ENCODE measurements at places on chromosomes 13 and 19. TPM values are rescaled to one million over a fixed set of nuclear protein-coding genes. Genes with fewer than 3 reads are reported as not detected.

DNA sequence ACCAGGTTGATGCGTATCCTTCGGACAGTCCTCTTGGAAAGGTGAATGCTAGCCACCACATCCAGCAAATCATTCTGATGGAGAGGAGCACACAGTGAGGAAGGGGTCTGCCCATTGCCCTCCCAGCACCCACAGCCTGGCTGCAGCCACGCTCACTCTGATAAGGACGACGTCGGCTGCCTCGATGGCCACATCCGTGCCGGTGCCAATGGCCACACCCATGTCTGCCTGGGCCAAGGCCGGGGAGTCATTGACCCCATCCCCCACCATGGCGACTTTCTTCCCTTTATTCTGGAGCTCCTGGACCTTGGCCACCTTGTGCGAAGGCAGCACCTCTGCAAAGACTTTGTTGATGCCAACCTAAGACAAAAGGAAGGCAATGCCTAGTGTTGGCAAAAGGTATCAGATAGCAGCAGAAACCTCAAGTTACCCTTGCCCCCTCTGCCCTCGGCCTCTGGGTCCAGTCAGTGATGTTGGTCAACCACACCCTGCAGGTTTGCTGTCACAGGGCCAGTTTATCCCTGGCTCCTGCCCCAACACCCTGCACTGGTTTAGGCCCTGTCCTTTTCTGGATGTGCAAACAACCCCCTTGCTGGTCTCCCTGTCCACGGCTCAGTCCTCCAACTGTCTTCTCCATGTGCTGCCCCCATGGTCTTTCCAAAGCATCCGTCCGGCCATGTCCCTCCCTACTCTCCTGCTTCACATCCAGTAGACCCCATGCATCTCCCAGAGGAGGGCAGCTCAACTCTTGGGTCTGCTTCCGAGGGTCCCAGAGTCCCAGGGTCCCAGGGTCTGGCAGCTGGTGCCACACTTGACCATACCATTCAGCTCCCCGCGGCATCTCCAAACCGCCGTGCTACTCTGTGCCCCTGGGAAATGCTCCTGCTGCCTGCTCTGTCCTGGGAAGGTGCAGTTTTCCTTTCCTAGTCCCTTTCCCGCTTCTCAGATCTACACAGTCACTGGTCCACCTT is 73.6 kb downstream of the ATP7B start:
- DNase-seq: no peak

DNA sequence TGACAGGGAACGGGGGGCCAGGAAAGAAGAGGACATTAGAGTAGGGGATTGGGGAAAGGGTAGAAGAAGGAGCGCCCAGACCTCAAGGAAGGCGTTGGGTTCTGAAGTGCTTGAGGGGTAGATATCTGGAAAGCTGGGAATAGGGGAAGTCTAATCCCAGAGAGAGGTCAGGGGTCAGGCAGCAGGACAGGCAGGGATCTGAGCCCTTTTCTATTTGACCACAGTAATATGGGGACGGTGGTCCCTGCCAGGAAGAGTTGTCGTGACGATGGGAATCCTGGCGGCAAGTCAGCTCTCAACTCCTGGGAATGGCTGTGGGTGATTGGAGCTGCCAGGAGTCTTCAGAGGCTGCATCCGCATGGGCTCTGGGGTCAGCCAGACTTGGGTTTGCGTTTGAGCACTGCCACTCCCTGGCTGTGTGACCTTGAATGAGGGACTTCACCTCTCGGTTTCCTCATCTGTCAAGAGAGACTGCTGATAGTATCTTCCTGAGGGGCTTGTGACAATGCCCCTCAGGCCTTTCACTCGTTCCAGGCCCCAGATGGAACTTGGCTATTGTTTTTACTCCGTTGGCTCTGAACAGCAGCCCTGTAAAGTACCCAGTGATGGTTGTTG is 1.3 kb downstream of the AP2A1 start:
- no peak for DNase-seq

DNA sequence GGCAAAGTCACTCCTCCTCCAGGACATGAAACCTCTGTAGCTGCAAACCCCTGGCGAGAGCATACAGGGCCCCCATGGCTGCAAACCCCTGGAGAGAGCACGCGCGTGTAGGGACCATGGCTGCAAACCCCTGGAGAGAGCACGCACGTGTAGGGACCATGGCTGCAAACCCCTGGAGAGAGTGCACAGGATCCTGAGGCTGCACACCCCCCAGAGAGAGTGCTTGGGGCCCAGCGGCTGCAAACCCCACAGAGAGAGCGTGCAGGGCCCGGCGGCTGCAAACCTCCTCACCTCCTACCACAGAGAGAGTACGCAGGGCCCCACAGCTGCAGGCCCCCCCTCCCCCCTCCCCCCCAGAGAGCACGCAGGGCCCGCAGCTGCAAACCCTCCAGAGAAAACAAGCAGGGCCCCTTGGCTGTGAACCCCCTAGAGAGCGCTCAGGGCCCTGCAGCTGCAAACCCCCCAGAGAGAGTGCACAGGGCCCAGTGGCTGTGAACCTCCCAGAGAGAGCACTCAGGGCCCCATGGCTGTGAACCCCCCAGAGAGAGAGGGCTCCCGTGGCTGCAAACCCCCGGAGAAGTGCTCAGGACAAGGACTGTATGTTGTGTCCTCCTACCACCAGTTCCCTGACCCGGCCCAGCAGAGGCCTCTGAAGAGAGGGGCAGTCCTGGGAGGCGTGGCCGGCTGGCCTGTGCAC is 7.3 kb downstream of the ADPRHL1 start:
- DNase-seq: no peak

Gene GRK1
- total RNA-seq: not detected

Gene SMIM44
- total RNA-seq: not detected

- no peak for DNase-seq
These were observed 8.1 kb upstream of the MRPS31 start for GRCh38 chr13:40779049-40779448.

Gene TEX30
- total RNA-seq: 15.3 TPM

Gene NALCN
- 6.4 TPM for total RNA-seq

DNA sequence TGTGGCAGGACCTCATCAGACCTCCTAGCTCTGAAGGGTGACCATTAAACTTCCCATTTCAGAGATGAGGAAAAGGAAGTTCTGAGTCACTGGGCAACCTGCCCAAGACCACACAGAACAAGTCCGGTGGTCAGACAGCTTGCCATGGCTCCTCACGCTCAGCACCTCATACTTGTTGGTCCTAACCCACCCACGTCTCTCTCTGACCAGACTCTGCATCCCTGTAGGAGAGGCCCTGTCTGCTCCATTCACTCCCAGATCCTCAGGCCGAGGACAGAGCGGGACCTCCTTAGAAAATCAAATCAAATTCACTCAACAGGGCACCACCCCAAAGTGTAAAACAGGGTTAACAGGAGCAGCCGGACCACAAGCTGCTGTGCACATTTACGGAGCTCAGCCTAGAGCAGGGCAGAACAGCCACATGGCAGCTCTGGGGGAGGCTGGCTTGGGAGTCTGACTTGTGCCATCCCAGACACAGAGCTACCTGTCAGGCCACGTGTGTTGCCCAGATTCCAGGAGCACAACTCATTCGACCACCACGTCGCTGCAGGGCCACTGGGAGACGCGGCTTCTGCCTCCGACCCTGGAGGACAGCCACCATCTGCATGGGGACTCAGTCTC is 1.7 kb downstream of the MIER2 start:
- peak; percentile 82 for DNase-seq

- no peak for DNase-seq
These were observed 527.5 kb upstream of the NBEA start for GRCh38 chr13:34414616-34415015.

GRCh38 chr13:40344270-40345148 is 321.9 kb downstream of the FOXO1 start:
- DNase-seq: no peak

DNA sequence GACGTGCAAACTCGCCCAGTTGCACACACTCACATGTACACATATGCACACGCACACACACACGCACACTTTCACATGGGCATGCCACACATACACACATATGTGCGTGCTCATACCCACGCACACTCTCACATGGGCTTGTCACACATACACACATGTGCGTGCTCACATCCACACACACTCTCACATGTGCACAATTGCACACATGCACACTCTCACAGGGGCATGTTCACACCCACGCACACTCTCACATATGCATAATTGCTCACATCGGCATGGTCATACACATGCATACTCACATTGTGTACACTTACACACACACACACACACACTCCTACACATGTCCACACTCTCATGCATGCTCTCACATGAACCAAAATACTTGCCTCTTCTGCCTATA is 32.8 kb upstream of the PEPD start:
- no peak for DNase-seq

Gene CCDC159
- 10.3 TPM for total RNA-seq

DNA sequence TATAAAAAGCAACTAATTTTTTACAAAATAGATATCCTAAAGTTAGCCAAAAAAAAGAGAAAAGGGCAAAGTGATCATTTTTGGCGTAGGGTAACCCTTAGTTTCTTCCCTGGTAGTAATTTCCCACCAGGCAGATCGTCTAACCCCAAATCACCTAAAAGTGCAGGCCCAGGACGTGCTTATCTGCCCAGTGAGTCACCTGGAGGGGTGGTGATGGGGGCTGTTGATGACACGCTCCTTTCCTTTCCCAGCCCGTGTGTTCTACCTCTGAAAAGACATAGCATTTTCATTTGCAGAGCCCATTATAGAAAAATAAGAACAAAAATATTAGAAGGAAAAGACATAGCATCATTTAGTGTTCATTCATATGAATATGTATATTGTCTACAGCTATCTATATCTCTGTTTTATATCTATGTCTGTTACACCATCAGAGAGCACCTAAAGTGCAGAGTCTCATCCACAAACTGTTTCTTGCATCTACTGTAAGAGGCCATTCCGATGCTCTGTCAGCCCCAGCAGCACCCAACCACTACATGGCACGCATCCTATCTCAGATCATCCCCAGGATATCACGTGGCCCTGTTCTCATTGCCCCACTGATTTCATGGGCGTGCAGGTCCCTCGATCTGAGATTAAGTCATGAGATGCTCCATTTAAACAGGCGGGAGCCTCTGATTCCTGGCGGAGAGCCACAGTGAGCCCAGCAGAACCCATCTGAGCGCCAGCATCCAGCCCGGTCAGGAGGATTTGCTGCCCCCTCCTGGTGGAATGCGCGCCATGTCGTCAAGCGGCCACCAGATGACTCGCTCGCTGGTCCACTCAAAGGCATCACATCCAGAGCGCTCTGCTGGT is 8.5 kb upstream of the LILRB3 start:
- DNase-seq: peak; percentile 93

DNA sequence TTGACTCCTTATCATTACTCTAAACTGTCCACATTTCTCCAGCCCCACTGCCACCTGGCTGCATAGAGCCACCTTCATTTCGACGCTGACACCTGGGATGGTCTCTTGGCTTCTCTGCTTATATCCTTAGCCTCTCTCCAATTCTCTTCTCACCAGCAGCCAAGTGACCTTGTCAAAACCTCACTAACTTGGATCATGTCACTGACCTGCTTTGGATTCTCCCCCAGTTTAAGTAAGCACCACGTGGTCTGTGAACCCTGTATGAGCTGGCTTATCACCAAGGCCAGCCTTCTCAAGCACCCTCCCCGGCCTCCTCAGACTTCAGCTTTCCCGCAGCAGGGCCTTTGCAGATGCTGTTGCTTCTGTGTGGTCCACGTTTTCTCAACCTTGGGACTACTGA is 12.3 kb upstream of the GGACT start:
- DNase-seq: no peak

DNA sequence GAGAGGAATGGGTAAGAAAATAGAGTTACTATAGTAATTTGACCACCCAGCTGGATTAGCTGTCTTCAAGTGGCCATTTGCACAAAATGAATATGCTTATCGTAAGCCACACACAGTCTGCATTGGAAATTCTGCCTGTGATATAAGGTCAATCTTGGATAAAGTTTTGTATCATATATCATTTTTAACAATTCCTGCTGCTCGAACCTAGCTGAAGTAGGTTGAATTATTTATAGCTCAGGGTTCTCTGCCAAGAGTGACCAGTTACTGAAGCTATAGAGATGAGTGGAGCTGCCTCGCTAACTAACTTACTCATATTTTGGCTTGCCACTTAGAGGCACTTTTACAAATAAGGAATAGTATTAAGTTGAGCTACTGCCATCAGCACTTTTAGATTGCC is 220.9 kb downstream of the RGCC start:
- no peak for DNase-seq

- DNase-seq: no peak
These were observed 5.5 kb downstream of the DPP9 start for GRCh38 chr19:4717966-4718701.

- no peak for DNase-seq
These were observed 116.5 kb downstream of the NUFIP1 start for GRCh38 chr13:44872751-44873150.

- no peak for DNase-seq
These were observed 71.5 kb downstream of the KCTD15 start for GRCh38 chr19:33868076-33868735.
